Anterior cingulate cortex (tissue), 58 donors: ENCODE measurements at places on chromosomes 12 and 14.

DNA sequence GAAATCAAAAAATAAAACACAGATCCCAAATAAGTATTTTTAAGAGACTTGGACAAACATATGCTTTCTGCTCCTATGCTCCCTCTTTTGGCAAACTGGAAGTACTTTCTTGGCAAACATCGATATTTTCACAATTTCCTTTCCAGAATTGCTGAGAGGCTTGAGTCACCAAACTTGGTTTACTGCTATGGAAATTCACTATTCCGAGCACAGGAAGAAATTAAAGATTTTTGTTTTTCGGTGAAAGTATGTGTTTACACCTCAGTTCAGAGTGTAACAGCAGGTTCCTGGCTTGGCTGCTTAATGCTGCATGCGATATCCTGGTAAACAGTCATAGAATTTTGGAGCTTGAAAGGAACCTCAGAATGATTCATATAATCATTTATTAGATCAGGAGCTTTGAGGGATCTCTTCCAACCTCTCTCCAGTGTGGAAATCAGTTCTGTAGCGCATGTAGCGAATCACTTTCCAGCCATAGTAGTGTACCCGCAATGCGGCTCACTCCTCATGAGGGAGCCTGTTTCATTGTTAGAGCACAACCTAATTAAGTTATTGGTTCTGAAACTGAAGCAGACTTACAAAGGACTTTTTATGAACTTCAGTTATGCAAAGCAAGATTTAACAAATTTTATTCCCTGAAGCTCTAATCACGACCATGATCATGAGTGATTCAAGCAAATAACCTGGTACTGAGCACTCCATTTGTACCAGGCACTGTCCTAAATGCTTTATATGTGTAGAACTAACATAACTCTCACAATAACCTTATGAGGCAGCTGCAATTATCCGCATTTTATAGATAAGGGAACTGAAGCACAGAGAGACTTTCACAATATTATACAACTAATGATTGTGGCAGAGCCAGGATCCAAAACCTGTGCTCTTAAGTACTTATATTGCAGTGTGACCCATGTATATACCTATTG lies 56.4 kb upstream of the ATP2A2 start:
- no peak for DNase-seq

DNA sequence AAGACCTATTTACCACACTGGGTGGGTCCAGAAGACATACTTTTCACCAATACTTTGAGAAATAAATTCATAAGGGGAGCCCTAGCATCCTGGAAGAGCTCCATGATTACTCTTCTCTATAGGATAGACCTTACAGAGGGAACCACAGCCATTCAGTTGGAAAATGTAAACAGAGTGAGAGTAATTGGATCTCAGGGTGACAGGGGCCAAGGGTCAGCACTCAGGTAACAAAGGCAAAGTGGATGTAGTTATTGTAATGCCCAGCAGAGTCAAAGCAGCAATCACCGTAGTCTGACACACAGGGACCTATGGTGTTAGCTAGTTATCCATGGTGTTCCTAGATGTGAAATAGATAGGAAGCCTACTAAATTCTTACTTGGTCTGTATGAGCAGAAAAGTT lies 10.8 kb upstream of the GTF2A1 start:
- no peak for DNase-seq

DNA sequence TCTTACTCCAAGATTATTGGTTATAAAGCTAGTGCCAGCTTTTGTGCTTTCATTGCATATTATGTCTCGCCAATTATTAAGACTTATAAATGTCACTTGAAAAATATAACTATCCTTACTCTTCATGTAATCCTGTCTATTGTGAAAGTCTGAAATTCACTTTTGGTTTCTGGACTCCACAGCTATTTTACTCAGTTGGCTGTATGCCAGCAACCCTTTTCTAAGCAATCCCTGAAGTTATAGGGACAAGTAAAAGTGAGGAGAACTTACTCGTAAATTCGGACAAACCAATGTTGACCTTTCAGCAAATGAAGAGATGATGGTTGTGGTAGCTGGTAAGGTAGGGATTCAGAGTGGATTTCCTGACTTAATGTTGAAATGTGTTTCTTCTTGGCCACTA lies 196.3 kb downstream of the NPAS3 start:
- DNase-seq: no peak

DNA sequence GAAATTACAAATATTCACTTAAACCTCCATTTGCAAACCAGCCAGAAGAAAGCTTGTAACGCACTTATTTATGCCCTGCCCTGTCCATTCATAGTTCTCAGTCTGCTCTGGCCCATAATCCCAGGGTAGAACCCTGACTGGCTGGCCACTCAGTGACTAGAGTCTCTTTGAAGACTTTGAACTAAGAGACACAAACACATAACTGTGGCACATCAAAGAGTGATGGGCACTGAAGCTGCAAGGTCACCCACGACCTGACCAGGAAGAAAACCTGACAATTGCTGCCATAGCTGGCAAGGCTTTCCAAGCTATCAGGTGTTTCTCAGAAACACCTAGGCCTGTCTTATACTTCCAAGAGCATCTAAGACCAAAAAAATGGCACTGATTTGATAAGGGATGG lies 28.7 kb downstream of the SLC41A2 start:
- no peak for DNase-seq

GRCh38 chr14:93120517-93120916 lies 4.8 kb upstream of the ITPK1 start:
- DNase-seq: no peak

DNA sequence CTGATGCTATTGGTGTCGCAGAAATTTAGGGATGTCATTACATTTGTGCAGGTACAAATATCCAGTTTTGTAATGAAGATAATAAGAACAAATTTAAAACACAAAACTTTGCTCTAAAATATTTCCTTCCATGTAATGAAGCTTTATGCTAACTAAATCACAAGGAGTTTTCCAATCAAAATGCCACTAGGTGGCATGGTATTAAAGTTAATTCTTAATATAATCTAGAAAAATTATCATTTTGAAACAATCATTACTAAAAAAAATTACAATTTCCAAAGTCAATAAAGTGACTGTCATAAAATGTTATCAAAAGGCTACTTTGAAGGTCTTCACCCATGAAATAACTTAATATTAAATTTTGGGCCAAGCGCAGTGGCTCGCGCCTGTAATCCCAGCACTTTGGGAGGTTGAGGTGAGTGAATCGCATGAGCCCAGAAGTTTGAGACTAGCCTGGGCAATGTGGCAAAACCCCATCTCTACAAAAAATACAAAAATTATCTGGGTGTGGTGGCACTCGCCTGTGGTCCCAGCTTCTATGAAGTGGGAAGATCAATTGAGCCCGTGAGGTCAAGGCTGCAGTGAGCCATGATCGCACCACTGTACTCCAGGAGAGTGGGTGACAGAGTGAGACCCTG lies 77.4 kb downstream of the KIF21A start:
- DNase-seq: no peak

- DNase-seq: peak; percentile 67
Measured at GRCh38 chr14:51507906-51508511, 143.7 kb upstream of the FRMD6 start.

DNA sequence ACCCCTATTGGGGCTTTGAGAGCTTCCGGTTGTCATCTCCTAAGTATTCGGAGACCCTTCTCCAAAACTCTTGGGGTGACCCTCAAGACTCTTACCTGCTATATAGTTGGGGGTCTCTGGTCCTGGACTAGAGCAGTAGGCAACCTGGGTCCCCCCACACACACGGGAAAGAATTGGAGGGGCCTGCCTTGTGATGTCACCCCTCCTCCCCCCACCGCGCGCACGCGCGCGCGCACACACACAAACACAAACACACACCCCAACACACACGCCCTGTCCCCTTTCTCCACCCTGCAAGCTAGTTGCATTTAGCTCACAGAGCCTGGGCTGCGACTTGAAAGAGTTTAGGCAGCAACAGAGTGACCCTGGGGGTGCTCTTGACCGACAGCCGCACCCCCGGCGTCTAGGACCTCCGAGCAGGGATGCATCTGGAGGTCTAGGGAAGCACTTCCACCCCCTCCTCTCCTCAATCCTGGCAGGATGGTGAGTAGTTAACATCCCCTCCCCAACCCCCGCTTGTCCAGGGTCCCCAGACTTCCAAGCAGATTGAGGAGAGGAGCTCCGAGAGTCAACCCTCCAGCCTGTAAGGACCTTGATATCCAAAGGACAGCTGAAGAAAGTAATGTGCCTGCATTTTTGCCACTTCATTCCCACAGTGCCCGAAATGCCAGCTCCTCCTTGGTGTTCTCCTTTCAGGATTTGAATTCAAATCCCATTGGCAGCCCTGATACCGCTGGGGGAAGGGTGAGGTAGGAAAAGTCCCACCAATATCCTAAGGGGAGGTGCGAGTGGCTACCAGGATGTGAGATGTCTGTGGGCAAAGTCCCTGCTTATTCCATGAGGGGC lies 1.4 kb upstream of the DNAJC14 start:
- peak; percentile 77 for DNase-seq

DNA sequence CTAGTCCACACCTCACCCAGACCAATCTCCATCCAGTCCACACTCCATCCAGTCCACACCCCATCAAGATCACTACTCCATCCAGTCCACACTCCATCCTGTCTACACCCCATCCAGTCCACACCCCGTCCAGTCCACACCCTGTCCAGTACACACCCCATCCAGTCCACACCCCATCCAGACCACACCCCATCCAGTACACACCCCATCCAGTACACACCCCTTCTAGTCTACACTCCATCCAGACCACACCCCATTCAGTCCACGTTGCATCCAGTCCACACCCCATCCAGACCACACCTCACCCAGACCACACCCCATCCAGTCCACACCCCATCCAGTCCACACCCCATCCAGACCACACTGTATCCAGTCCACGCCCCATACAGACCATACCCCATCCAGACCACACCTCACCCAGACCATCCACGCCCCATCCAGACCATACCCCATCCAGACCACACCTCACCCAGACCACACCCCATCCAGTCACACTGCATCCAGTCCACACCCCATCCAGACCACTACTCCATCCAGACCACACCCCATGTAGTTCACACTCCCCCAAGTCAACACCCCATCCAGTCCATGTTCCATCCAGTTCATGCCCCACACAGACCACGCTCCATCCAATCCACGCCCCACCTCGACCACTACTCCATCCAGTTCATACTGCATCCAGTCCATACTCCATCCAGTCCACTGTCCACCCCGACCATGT lies 116.6 kb upstream of the RTL1 start:
- DNase-seq: no peak

DNA sequence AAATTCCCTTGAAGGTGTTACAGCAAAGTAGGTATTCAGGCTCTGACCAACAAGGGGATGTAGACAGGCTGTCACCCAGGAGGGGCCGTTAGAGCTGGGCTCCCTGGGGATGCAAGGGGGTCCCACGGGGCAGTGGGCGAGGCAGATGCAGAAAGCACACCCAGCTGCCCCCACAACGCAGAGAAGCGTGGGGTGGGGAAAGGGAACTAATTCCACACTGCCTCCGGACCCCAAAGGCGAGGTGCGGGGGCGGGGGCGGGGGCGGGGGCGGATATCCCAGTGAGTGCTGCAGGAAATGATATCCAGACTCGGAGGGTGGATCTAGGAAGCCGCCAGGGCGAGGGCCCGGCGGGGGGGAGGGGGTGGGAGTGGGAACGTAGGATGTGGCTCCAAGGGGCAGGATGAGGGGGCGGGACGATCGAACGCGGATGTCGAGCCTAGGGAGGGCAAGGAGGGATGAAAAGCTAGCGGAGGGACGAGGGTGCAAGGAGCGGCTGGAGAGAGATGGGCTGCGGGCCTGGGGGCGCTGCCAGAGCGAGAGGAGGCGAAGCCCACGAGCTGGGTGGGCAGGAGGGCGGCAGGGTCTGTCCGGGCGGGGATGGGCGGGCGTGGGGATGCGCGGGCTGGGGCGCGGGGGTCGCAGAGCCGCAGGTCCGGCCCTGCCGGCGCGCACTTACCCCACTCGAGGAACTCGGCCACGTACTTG lies 874 bp downstream of the CDC42BPB start:
- DNase-seq: no peak

GRCh38 chr12:18878676-18879180 lies 140.8 kb downstream of the CAPZA3 start:
- no peak for DNase-seq

DNA sequence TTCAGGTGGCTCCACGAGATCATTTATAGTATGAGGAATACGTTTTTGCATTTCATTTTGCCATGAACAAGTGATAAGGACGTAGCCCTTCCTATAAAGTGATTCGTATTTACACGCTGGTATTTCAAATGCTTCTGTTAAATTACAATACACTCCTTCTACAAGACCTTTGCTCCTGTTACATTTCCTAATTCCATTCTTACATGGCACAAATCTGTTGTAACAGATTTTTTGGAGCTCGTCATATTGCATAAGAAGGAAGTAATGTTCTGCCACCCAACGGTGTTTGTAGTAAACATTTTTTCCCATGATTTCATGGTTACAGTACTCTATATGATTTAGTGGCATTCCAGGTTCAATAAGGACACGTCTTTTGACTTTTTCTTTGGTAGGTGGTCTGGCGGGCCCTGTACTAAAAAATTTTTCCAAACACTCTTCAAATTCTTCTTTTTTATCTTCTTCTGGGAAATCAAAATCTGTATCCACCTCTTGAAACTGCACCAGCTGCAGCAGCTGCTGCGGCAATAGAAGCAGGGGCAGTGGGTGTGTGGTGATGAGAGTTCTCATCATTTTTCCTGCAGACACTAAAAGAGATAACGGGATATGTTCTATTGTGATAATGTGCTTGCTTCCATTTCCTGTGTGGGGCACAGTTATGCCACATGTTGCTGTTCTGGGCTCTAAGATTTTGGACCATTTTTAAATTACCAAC lies 4.2 kb downstream of the RNASE9 start:
- DNase-seq: no peak
